ENCODE measurements at places on chromosomes 16 and 17.

- DNase-seq = no peak
These were observed 7.3 kb downstream of the CYGB start for GRCh38 chr17:76530095-76530723.

DNA sequence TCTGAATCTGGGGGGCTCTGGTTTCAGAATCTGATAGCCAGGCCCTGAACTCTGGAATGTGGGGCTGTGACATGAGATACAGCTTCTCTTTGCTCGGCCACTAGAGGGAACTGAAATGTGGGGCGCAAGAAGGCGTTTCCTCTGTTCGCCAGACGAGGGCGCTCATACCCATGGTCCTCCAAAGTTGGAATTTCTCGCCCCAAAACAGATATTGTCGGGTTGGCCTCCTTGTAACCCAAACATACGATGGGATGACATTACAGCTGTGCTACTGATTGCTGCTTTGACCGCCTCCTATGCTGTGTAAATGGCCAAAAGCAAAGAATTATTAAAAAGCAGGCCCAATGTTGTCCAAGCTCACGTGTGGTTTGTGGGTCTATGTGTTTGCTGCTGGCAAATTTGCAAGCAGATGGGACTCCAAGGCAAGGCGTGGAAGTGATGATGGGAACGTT, 13.1 kb upstream of the MSI2 start:
- peak; percentile 82 for DNase-seq

DNA sequence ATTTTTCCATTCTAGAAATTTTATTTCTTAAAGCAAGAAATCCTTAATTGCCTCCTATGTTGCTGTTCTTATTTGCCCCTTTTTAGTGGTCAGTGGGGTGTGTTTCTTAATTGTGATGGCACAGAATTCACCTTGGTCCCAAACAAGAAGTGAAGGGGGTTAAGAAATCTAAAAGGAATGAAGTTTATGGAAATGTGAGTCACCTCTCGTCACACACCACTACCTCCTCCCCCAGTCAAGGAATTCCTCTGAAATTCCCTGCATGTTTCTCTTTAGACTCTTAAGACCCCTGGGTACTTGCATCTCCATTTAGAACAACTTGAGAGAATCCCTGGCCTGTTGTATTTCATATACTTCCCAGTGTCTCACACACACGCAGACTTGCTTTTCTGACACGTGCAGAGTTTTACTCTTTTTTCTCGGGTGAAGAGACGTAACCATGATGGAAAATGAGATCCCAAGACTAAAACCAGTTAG, 247.4 kb downstream of the PRKCA start:
- no peak for DNase-seq

DNA sequence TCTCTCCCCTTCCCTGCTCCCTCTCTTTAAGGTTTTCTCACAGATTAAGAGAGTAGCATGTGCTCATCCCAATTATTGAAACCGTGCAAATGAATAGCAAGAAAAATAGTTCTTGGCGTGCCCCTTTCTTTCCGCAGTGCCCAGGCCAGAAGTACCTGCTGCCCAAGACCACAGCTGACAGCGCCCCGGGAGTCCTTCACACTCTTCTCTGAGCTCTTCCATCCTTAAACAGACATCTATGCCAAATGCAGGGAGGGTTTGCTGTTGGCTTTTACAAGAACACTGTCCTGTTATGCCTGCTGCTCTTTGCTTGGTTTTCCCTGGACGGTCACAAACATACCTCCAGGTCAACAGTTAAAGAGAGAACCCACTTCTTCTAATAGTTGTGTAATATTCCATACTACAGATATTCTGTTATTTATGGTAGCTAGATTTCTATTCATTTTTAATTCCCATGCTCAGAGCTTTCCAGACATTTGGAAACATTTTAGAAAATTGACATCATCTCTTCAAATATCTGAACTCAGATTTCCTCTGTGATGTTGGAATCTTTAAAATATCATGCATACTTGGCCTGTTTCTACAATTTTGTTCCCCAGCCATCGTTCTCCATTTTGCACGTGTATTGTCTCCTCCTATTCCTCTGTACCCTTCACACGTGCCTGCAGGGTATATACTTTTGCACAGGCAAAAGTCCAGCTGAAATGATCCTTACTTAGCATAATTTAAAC, 416.7 kb downstream of the WWOX start:
- DNase-seq = no peak

- DNase-seq = no peak
These were observed 143.2 kb upstream of the ASIC2 start for GRCh38 chr17:33436321-33436720.

DNA sequence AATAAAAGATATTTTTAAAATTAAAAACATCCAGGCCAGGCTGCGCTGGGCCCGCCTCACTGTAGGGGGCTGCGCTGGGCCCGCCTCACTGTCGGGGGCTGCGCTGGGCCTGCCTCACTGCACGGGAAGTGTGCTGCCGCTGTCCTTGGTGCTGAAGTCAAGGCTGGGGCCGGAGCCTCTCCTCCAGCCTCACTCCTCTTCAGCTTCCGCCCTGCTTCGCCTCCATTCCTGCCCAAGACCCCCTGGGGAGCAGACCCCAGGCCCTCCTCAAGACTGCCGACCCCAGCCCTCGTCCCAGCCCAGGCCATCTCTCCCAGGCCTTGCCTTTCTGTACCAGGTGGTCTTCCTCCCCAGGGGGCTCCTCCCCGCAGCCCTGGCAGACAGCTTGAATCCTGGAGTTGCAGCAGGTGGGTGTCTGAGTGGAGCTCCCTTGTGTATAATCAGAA, 26.2 kb downstream of the ENDOV start:
- DNase-seq = peak; percentile 69

DNA sequence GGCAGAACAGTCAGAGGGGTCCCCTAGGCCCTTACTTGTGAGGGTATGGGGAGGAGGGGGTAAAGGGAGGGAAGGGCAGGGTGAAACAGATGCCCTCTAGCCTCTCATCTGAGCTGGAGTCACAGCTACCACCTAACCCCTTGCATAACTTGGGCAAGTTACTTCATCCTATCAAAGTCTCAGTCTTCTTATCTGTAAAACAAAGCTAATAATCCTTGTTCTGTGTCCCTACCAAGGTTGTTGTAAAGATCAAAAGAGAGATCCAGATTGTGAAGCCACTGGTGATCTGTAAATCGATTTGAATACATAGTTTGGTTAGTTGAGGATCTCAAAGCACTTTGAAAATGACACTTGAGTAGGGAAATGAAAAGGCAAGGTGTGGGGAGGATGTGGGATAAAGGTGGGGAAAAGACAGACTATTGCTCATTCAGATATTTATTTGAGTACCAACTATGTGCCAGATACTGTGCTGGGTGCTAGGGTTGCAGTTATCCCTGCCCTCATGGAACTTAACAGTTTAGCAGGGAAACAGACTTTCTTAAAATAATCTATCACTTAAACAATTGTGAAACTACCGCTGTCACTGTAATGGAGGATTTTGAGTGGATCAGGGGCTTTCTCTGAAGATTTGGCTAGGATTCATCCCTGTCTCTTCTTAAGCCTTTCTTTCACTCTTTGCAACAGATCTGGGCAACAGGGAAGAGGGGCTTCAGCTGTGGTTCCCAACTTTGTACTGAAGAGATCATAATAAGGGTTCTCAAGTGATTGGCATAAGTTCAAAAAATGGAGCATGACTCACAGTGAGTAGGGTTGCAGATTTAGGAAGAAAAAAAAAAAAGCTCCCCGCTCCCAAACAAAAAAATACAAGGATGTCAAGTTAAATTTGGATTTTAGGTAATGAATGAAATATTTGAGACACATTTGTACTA, 3.0 kb downstream of the HEATR9 start:
- DNase-seq = no peak

All from activated CD8-positive, alpha-beta T cell treated with anti-CD3 and anti-CD28 coated beads for 36 hours (primary cell).